ENCODE measurements at places on chromosomes 2 and 18. TPM values are rescaled to one million over a fixed set of nuclear protein-coding genes. Genes with fewer than 3 reads are reported as not detected.

PLGLB1 gene
- total RNA-seq = 2.3 TPM

TSPYL6 gene
- not detected for total RNA-seq

DNPEP gene
- total RNA-seq = 39.6 TPM

LOXHD1 gene
- total RNA-seq = not detected

ZCCHC2 gene
- total RNA-seq = 10.6 TPM

ALPP gene
- total RNA-seq = not detected

FSHR gene
- not detected for total RNA-seq

MAP3K19 gene
- not detected for total RNA-seq

IL1F10 gene
- not detected for total RNA-seq

CDK15 gene
- not detected for total RNA-seq

DHRS9 gene
- 0.72 TPM for total RNA-seq

ACAA2 gene
- total RNA-seq = 23.6 TPM

CNRIP1 gene
- 0.96 TPM for total RNA-seq

CTLA4 gene
- total RNA-seq = not detected

TEKT4 gene
- total RNA-seq = not detected

AKAIN1 gene
- total RNA-seq = not detected

APOB gene
- total RNA-seq = not detected

CD28 gene
- not detected for total RNA-seq

NTSR2 gene
- total RNA-seq = not detected

MRPS5 gene
- total RNA-seq = 53.1 TPM

ATP8B1 gene
- 29.2 TPM for total RNA-seq

TRIM43 gene
- total RNA-seq = not detected

GLB1L gene
- total RNA-seq = 6.6 TPM

CXCR2 gene
- 0.48 TPM for total RNA-seq

MPP4 gene
- total RNA-seq = not detected

TNS1 gene
- total RNA-seq = 12.0 TPM

GTF2A1L gene
- not detected for total RNA-seq

VIL1 gene
- not detected for total RNA-seq

C1GALT1C1L gene
- not detected for total RNA-seq

ALK gene
- not detected for total RNA-seq

TEX44 gene
- not detected for total RNA-seq

STPG4 gene
- not detected for total RNA-seq

COL4A4 gene
- 1.9 TPM for total RNA-seq

ELOA2 gene
- total RNA-seq = not detected

POTEI gene
- not detected for total RNA-seq

ASAP2 gene
- total RNA-seq = 36.9 TPM

UGT1A10 gene
- total RNA-seq = not detected

HOXD13 gene
- total RNA-seq = not detected

DNAJB2 gene
- total RNA-seq = 50.6 TPM

HNMT gene
- total RNA-seq = 3.4 TPM

PLB1 gene
- 0.64 TPM for total RNA-seq

CCDC178 gene
- not detected for total RNA-seq

GATA6 gene
- 5.1 TPM for total RNA-seq

CAVIN2 gene
- total RNA-seq = 1.7 TPM

ESPNL gene
- total RNA-seq = not detected

CDH20 gene
- total RNA-seq = not detected
